Diencephalon (tissue), 1 donor: ENCODE measurements at places on chromosomes 12 and 14. TPM values are rescaled to one million over a fixed set of nuclear protein-coding genes. Genes with fewer than 3 reads are reported as not detected.

The SALL2 gene
- total RNA-seq = 30.4 TPM

The KRT74 gene
- not detected for total RNA-seq

The TMCC3 gene
- total RNA-seq = 17.1 TPM

The KCNA1 gene
- 6.7 TPM for total RNA-seq

The PYGL gene
- 14.3 TPM for total RNA-seq

The NPFF gene
- total RNA-seq = 1.2 TPM

The LUM gene
- total RNA-seq = 11.8 TPM

The PLEKHH1 gene
- 11.3 TPM for total RNA-seq

The SDS gene
- total RNA-seq = 0.69 TPM

The TMEM179 gene
- 56.7 TPM for total RNA-seq

The FOXA1 gene
- total RNA-seq = 3.7 TPM

The HOXC5 gene
- not detected for total RNA-seq

The RHEBL1 gene
- total RNA-seq = 1.6 TPM

The COX6A1 gene
- 573 TPM for total RNA-seq

The OTX2 gene
- 17.1 TPM for total RNA-seq

The LLPH gene
- 7.2 TPM for total RNA-seq

The TAC3 gene
- 5.1 TPM for total RNA-seq

The ASIC1 gene
- total RNA-seq = 31.1 TPM

The NANOG gene
- not detected for total RNA-seq

The TIMELESS gene
- total RNA-seq = 7.4 TPM

The NUAK1 gene
- 26.8 TPM for total RNA-seq

The GDF3 gene
- not detected for total RNA-seq

The NTN4 gene
- 16.4 TPM for total RNA-seq

The SDSL gene
- total RNA-seq = 5.1 TPM

The TAS2R14 gene
- total RNA-seq = 9.5 TPM

The DIO3 gene
- total RNA-seq = 2.1 TPM

The CIT gene
- 63.9 TPM for total RNA-seq

The CFAP54 gene
- total RNA-seq = 36.0 TPM

The RERG gene
- total RNA-seq = 9.0 TPM
